ENCODE measurements at places on chromosomes 6 and 20.

DNA sequence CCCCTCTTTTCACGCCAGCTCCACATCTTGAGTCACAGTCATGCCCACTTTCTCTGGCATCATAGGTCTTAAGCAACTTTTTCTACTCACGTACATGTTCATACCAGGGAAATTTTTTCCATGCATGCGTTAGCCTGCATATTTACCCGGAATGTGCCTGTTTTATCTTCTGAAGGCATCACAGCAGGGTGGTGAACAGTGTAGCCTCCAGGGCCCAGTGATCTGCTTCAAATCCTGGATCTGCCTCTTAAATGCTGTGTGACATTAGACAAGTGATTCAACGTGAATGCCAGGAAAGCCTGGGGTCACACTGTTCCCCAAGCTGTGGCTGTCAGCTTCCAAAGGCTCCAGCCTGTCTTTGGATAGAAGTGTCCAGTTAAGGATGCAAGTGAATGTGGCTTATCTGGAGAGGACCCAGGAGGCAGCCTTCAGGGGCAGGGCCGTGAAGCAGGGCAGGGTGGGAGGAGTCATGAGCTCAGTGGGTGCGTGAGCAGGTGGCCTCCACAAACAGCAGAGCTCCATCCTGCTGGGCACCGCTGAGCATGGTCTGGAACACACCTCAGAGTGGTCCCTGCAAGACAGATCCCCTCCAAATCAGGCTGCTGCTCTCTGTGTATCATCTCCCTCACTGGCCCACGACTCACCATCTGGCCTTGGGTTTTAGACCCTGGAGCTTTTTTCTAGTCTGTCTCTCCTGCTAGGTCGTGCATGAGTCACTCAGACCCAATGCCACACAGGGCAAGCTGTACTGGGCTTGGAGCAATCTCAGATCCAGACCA lies 30.4 kb upstream of the CD93 start:
- no peak for DNase-seq

- no peak for DNase-seq
These were observed 402.0 kb downstream of the MAFB start for GRCh38 chr20:40286975-40287531.

DNA sequence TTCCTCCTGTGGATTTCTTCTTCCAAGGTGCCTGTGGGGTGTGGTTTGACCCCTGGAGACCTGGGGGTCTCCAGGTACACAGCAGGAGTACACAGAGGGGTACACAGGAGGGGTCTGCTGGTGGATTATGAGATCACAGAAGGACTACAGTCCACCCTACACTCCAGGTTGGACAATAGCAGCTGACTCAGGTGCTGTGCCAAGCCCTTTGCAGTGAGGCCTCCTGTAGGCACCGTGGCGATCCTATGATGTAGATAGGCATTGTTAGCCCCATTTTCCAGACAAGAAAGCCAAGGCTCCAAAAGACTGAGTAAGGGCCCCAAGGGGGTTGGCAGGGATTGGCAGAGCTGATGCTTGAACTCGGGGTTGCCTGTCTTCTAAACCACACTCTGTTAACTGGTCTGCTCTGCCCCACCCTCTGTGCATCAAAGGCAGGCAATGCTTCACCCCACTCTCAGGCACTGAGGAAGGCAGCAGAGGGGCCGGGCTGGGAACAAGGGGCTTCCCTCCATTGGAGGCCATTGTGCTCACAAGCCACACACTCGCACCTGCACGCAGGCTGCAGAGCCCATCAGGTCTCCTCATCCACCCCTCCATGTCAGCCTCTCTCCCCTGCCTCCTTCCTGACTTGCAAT lies 77.5 kb upstream of the SIRPA start:
- no peak for DNase-seq

DNA sequence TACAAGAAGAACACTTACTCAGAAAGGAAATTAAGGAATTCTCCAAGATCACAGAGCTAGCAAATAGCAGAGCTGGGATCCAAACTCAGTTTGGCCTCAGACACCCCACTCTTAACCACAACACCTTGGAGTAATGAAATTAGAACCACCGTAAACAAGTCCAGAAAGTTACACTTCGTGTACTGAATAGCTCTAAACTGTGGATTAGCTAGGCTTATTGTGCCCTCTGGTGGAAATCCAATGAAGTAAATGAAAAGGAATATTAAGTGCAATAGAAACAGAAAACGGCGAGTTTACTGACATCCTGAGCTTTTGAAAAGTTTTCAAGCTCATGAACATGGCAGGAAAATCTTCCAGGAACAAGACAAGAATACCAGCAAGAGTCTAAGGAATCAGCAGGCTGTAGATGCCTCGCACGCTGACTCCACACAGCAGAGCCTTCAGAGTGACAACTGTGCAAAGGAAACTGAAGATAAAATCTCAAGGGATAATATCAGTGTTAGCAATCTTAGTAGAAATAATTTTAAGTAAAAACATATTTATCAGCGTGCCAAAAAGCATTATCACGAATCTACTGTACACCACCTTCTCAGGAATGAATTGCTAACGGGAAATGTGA lies 34.6 kb downstream of the FBXO5 start:
- DNase-seq, result no peak

DNA sequence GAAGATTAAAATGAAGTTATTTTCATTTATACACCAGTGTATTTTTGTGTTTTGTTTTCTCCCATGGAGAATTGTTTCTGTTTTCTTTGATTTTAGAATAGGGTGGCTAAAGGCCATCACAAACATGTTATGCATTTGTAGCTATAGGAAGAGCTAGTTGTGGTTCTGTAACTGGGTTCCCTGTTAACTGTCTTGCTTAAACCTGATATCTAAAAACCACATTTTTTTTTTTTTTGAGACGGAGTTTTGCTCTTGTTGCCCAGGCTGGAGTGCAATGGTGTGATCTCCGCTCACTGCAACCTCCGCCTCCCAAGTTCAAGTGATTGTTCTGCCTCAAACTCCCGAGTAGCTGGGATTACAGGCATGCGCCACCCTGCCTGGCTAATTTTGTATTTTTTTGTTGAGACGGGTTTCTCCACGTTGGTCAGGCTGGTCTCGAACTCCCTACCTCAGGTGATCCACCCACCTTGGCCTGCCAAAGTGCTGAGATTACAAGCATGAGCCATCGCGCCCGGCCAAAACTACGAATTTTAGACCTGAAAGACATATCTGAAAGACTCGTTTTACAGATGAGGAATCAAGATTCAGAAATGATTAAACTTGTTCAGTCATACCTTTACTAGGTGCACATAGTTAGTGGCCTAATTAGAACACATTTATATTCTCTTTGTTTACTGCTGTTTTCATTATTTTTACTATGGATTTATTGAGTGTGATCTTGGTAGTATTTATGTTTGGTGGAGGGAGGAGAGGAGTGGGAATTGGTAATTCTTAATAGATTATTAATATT lies 18.0 kb downstream of the SCAF8 start:
- DNase-seq, result no peak

- no peak for DNase-seq
These were observed 22.1 kb downstream of the PABPC1L start for GRCh38 chr20:44931911-44932310.

- no peak for DNase-seq
These were observed 116.7 kb downstream of the JPH2 start for GRCh38 chr20:44070139-44070900.

DNA sequence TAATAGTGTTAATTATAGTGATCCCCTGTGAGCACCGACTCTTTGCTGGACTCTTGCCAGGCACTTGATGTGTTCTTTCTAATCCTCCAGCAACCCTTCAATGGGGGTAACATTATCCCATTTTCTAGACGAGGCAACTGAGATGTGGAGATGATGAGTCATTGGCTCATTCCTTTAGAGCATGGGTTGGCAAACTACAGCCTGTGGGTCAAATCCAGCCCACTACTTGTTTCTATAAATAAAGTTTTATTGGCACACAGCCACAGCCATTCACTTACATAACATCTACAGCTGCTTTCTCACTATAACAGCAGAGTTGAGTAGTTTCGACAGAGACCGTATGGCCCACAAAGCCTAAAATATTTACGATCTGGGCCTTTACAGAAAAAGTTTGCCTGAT lies 249.5 kb upstream of the KCNG1 start:
- DNase-seq, result no peak

GRCh38 chr6:45001663-45002062 lies 326.5 kb upstream of the RUNX2 start:
- no peak for DNase-seq

- no peak for DNase-seq
These were observed 22.8 kb downstream of the ECT2L start for GRCh38 chr6:138818496-138819194.

GRCh38 chr20:18527836-18528235 lies 20.1 kb downstream of the SEC23B start:
- DNase-seq, result no peak

- no peak for DNase-seq
These were observed 23.7 kb downstream of the SERPINB1 start for GRCh38 chr6:2817903-2818443.

- no peak for DNase-seq
These were observed 212.1 kb upstream of the MARCKS start for GRCh38 chr6:113644861-113645575.

GRCh38 chr6:65259059-65259458 lies 448.0 kb downstream of the EYS start:
- DNase-seq, result no peak

GRCh38 chr6:42268016-42268834 lies 50.6 kb upstream of the MRPS10 start:
- no peak for DNase-seq

- no peak for DNase-seq
These were observed 4.6 kb downstream of the FOXQ1 start for GRCh38 chr6:1316489-1316971.

- no peak for DNase-seq
These were observed 23.6 kb downstream of the BMP6 start for GRCh38 chr6:7749478-7749877.

DNA sequence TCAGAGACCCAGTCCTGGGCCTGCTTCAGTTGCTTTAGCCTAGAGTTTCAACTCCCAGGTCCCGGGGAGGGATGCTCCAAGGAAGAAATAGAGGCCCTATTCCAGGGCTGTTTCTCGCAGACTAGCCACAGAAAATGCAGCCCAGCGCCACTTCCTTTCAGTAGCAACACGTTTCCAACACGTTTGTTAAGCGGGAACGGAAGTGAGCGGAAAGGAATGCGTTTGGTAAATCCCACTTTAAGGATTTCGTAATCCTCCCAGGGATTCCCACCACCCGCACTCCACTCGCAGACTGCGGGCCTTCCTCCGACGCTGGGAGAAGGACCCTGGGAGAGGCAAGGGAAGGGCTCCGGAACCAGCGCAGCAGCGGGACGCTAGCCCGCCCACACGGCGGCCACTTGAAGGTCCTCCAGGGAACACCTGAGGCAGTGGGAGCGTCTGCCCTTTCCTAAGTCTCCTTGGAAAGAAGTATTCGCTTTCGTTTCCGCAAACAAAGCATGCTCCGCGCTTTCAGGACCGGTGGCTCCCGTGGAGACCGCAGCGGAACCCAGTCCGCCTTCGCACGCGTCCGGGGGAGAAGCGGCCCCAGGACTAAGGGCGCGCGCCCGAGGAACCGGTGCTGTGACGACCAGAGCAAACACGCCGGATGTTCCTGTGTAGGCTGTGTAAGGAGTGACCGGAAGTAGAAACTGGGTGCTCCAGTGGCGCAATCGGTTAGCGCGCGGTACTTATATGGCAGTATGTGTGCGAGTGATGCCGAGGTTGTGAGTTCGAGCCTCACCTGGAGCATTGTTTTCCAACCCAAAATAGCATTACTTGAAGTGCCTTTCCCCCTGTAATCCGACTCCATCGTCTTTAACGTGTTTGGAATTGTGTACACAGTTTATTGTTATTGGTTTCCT lies 227.6 kb upstream of the PRSS16 start:
- no peak for DNase-seq

- DNase-seq, result no peak
These were observed 171.0 kb downstream of the GPX5 start for GRCh38 chr6:28696682-28697081.

DNA sequence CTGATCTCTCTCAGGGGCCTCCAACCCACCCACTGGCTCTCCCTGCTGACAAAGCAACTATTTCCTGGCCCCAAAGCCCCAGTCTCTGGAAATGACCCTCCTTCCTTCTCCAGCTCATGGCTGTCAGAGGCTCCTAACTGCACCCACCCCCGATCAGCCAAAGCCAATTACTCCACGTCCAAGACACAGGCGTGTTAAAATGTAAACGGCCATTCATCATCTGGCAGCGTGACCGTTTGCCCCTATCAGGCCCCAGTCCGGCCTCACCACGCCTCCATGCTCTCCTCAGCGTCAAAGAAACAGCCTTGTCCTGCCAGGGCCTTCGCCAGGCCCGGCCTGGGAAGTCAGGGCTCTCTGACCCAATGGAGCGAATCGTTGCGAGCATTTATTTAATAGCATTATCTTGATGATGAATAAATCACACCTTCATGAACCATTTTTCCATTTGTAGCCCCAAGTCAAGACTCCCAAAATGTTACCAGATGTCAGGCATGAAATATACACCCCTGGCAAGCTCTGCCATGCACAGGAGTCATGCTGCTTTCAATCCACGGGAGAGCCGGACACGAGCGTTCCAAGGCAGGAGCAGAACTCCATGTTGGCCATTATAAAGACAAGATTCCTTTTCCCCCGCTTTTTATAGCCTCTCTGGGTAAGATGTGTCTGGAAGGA lies 17.7 kb downstream of the RIPOR3 start:
- no peak for DNase-seq

DNA sequence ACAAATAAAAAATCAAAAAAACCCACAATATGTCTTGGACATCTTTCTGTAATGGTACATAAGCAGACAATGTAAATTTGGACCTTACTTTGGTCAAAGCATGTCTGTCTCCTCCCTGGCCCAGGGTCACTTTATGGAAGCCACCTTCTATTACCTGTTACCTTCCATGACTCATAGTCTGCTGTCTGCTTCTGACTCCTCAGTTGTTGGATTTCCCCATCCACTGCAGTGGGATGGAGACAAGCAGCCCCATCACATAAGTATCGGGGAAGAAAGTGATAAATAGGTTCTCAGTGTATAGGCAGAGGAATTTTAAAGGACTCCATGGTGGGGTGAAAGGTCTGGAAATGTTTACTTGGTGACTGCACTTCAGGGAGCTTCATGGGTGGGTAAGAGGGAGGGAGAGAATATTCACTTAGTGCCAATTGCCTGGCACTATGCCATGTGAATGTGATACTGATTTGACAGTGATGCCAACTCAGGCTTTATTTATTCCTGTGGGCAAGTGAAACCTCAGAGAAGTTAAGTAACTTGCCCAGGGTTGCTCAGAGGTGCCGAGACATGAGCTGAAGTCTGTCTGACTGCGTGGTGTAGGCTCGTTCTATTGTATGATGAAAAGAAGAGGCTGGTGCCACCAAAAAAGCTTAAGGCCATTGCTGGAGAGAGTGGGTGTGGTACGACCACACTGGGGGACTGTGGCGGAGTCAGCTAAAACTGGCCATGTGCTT lies 175.6 kb upstream of the RNF24 start:
- DNase-seq, result no peak

DNA sequence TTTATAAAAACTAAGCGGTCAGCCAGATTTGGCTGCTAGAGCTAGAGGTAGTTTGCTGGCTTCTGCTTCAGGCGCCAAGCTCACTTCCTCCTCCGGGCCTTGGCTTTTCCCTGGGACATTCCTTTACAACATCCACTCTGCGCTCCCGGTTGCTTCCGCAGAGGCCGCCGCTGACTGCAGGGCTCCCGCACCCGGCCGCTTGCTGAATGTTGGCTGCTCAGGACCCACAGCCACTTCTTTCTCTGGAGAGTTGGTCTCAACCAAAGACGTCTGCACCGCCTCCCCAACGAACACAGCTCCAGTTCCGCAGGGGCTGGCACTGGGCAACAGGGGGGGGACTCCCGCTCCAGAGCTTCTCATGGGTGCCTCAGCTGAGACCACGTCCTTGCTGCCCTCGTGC lies 282.8 kb downstream of the TFAP2C start:
- no peak for DNase-seq

Data from cortex of kidney (tissue), 1 donor.